ENCODE measurements at places on chromosomes 13 and 19.

DNA sequence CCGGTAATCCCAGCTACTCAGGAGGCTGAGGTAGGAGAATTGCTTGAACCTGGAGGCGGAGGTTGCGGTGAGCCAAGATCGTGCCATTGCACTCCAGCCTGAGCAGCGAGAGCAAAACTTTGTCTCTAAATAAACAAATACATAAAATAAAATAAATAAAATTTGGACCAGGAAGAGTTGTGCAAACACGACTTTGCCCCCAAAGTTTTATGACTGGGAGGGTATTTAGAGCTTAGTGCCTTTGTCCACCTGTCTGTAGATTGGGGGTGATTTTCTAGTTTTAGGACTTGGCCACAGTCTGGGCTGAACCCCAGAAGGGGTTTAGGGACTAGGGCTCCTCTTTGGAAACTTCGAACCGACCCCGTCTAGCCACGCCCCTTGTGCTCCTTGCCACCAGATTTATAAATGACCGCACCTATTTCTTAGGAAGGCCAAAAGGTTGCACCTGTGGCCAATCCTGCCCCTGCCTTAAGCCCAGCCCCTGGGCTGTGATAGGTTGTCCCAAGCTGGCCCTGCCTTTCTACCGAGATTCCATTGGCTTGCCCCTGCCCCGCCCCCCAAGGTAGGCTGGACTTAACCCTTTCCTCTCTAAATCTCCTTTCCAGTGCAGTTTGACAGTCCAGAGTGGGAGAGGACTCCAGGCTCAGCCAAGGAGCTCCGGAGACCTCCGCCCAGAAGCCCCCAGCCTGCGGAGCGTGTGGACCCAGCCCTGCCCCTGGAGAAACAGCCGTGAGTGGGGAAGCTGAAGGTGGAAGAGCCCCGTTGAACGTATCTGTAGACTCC lies 5.3 kb downstream of the SHD start:
- no peak overlapping the region for H3K4me3 ChIP-seq
- H3K27me3 ChIP-seq: no peaks in the 10 kb centered on the region
- H3K36me3 ChIP-seq: no peaks in the 10 kb centered on the region
- DNase-seq: peak; percentile 81
- no peak overlapping the region for H3K27ac ChIP-seq

GRCh38 chr13:84132491-84132890 lies 250.2 kb upstream of the SLITRK1 start:
- H3K27ac ChIP-seq: no peak overlapping the region
- H3K36me3 ChIP-seq: no peaks in the 10 kb centered on the region
- H3K4me3 ChIP-seq: no peak overlapping the region
- no peaks in the 10 kb centered on the region for H3K4me1 ChIP-seq
- no peaks in the 10 kb centered on the region for H3K27me3 ChIP-seq
- no peak for DNase-seq

DNA sequence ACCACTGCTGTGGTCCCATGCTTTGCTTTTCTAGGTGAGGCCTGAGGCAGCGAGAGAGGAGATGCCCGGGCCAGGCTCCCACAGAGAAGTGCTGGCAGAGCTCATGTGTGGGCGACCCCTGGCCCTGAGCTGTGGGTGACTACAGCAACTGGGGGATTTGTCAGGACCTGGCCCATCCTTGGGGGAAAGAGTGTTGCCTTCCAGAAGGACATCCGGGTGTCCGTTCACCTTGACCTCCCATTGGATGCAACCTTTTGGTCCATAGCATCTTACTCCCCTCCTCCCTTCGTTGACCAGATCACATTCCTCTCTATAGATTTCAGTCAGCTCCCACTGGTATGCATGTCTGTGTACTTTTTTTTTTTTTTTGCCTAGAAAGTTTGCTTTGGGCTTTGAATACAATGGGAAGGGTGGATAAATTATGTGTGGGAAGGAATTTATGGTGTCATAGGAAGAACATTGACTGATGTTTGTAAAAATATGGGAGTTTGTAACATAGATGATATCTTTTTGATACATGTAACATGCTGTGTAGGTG lies 84.2 kb upstream of the RNF113B start:
- H3K4me3 ChIP-seq: no peak overlapping the region
- no peak overlapping the region for H3K27ac ChIP-seq
- H3K36me3 ChIP-seq: no peaks in the 10 kb centered on the region

GRCh38 chr19:53076984-53077383 lies 26.2 kb downstream of the ZNF160 start:
- H3K4me1 ChIP-seq: no peaks in the 10 kb centered on the region
- no peak overlapping the region for H3K27ac ChIP-seq
- peaks cover 98% of the 10 kb centered on the region for H3K36me3 ChIP-seq
- peak; percentile 60 for DNase-seq

- H3K4me1 ChIP-seq: no peaks in the 10 kb centered on the region
- H3K4me3 ChIP-seq: no peak overlapping the region
- no peak overlapping the region for H3K27ac ChIP-seq
- DNase-seq: no peak
- H3K36me3 ChIP-seq: no peaks in the 10 kb centered on the region
Observed at GRCh38 chr13:21020176-21020575, 41.2 kb downstream of the LATS2 start.

DNA sequence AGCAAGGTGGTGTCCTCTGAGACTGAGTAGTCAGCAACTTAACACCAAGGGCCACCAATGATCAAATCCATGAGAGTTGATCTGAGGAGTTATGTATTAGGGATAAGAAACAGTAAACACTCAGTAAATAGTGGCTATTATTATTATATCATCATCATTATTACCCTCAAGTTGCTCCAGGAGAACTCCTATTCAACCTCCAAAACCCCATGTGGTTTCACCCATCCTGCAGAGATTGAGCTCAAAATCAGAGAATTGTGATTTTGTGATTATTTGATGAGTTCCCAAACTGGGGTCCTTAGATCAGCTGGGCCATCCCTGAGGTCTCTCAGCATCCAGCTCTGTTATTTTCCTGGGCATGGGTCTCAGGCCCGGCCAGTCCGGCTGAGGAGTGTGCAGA lies 3.5 kb upstream of the CGB7 start:
- H3K36me3 ChIP-seq: no peaks in the 10 kb centered on the region
- no peaks in the 10 kb centered on the region for H3K4me1 ChIP-seq

GRCh38 chr13:59000770-59001169 lies 1163.0 kb downstream of the DIAPH3 start:
- H3K27me3 ChIP-seq: no peaks in the 10 kb centered on the region
- H3K4me1 ChIP-seq: no peaks in the 10 kb centered on the region
- H3K4me3 ChIP-seq: no peak overlapping the region
- DNase-seq: no peak
- no peaks in the 10 kb centered on the region for H3K36me3 ChIP-seq

DNA sequence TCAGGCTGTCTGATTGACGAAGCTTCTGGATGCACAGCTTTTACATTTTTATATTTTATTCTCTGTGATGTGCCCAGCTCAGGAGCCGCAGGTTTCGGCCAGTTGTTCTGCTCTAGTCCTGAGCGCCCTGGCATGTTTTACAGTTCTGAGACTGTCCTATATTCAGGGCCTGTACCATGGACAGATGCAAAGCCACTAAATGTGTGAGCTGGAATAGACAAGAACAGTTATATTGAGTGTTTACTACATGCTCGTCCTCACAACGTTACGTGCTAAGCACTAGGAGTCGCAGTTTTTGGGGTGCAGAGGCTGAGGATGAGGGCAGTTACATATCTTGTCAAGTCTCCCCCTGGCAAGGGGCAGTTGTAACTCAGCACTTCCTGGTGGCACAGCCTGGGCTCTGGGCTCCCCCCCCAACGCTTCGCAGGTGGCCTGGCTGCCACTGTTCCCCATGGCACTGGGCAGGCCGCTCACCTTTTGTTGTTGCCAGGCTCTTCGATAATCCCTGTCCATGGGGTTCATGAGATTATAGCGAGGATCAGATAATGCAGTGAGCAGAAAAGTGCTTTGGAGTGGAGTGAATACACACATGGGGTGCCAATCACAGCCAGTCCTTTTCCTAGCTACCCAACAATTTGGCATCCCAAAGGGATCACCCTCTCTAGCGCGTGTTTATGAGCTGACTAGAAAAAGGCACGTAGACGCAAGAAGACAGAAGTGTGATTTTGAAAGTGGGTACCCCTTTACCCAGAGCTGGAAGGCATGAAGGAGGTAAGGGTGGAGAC lies 23.5 kb downstream of the ARL11 start:
- no peak overlapping the region for H3K27ac ChIP-seq
- no peak overlapping the region for H3K4me3 ChIP-seq
- peaks cover 3% of the 10 kb centered on the region for H3K4me1 ChIP-seq
- H3K27me3 ChIP-seq: no peaks in the 10 kb centered on the region

DNA sequence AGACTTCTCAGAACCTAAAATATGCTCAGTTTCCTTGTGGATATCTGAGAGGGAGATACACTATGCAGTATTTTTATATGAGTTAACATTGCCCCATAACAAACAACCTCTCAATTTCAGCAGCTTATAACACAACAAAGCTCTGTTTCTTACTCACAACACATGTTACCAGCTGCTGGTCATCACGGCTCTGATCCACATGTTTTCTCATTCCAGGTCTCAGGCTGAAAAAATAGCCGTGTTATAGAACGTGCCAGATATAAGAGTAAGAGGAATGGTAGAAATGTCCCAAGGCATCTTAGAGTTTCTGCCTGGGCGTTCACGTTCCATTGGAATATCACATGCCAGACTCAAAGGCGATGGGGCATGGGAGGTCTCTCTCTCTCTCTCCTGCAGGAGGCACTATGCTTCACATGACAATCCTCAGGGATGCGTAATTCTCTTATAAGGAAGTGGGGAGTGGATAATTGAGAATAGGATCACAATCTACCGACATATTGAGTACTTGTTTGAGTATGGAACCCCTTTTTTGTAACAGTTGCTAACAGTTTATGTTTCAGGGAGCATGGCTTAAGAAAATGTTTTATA lies 246.6 kb downstream of the NHLRC3 start:
- H3K36me3 ChIP-seq: no peaks in the 10 kb centered on the region
- H3K4me3 ChIP-seq: no peak overlapping the region
- H3K27me3 ChIP-seq: no peaks in the 10 kb centered on the region
- no peak for DNase-seq

- H3K27ac ChIP-seq: no peak overlapping the region
- no peaks in the 10 kb centered on the region for H3K36me3 ChIP-seq
- H3K4me3 ChIP-seq: no peak overlapping the region
- H3K4me1 ChIP-seq: peaks cover 13% of the 10 kb centered on the region
- no peak for DNase-seq
Observed at GRCh38 chr13:47831265-47831664, 169.8 kb downstream of the SUCLA2 start.

- H3K36me3 ChIP-seq: no peaks in the 10 kb centered on the region
- no peak overlapping the region for H3K4me3 ChIP-seq
- no peaks in the 10 kb centered on the region for H3K27me3 ChIP-seq
- H3K4me1 ChIP-seq: no peaks in the 10 kb centered on the region
Observed at GRCh38 chr13:67934617-67935330, 704.6 kb upstream of the PCDH9 start.

DNA sequence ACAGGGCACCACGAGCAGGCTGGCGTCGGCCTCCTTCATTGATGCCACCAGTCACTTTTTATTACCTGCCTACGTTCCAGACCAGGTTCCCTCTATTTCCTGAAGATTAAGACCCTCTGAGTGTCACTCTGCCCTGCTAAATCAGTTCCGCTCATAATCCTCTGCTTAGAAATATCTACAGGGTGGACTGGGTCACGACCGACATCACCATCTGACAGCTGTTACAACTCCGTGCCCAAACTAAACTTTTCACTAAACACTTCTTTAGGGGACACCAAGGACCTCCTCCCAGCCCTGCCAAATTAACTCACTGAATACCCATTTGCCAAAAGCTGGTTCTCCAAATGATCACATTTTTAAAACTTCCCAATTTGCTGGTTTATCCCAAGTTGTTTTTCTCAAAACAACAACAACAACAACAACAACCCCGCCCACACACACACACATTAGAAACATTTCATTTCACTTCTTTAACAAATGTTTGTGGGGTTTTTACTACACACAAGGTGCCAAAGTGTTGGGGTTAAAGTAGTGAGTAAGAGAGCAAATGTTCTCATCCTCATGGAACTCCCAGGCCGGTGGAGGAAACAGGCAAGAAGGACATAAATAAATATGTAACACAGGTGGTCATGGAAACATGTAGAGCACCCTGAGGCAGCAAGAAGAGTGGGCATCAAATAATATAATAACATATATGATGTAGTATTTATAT lies 72.0 kb upstream of the PEG3 start:
- H3K4me1 ChIP-seq: no peaks in the 10 kb centered on the region
- no peak overlapping the region for H3K4me3 ChIP-seq
- 0 out of 2 replicates have a peak, but pooled peaks cover 4% of the 10 kb centered on the region for H3K27me3 ChIP-seq

GRCh38 chr13:75636436-75637180 lies 478 bp downstream of the LMO7 start:
- H3K4me1 ChIP-seq: peaks cover 22% of the 10 kb centered on the region
- no peak for DNase-seq

GRCh38 chr13:50107205-50107604 lies 92.0 kb downstream of the KCNRG start:
- H3K36me3 ChIP-seq: peaks cover 12% of the 10 kb centered on the region
- peaks cover 55% of the 10 kb centered on the region for H3K4me1 ChIP-seq
- no peak overlapping the region for H3K4me3 ChIP-seq

DNA sequence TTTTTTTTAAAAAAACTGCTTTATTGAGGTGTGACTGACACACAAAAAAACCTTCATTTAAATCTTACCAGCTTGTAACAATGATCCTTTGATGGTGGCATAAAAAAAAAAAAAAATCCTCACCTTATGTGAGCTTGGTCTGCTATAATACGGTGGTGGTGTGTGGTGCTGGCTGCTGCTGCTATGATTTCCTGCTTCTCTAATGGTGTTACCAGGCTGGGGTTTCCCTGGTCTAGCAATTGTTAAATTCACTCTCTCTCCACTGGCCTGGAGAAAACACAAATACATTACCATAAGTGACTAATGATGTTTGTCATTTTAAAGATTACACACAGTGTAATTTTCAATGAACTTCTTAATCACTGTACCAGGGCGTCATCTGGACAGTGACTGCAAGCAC lies 60.6 kb downstream of the LNX2 start:
- H3K4me1 ChIP-seq: peaks cover 5% of the 10 kb centered on the region
- H3K4me3 ChIP-seq: no peak overlapping the region
- no peaks in the 10 kb centered on the region for H3K27me3 ChIP-seq
- no peak for DNase-seq
- no peak overlapping the region for H3K27ac ChIP-seq
- H3K36me3 ChIP-seq: peaks cover 6% of the 10 kb centered on the region

DNA sequence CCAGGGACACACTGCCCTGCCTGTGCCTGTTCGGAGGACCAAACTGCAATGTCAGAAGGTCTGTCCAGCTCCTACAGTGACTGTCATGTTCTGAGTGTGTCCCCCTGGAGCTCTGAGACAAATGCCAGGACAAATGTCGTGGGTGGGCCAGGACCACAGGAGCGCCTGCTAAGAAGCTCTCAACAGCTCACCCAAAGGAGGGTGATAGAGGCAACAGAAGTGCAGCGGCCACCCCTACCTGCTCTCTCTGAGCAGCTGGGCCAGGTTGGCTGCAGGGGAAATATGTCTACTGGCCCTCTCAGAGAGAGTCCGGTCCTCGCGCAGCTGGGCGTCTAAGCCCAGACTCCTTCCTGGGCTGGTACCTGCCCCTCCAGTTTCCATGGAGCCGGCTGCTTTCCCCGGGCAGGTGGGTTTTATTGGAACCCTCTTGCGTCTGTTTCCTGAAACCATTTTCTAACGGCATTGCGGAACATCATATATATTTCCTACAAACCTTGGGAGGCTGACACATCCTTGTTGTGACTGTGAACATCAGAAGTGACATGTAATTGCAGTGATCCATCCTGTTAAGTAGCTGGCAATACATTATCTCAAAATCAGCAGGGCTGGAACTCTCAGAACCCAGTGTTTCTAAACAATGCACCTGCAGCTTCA lies 78.1 kb downstream of the CHST8 start:
- no peaks in the 10 kb centered on the region for H3K4me1 ChIP-seq
- DNase-seq: no peak
- no peak overlapping the region for H3K4me3 ChIP-seq
- H3K36me3 ChIP-seq: no peaks in the 10 kb centered on the region
- H3K27ac ChIP-seq: no peak overlapping the region

Data from Karpas-422 (cell line).